ENCODE measurements at places on chromosomes 12 and 14.

- no peak for DNase-seq
Measured at GRCh38 chr12:103903993-103904392, 26.2 kb upstream of the HSP90B1 start.

DNA sequence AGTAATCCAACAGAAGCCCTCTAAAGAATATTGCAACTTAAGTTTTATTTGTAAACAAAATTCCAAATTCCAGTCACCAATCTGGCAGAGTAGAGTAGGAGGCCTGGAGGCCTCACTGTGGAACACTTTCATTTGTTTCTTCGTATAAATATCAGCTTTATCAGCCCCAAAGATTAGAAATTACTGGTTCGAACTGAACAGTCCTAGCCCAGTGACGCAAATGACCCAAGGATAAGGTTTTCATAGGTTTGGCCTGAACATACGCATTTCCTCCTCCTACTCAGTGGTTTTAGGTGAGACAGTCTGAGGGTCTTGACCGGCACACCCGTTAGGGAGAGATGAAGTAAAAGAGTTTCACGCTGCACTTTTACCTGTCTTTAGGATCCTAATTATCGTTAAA lies 1.7 kb downstream of the CDC42BPB start:
- DNase-seq, result no peak

- peak; percentile 13 for DNase-seq
Measured at GRCh38 chr12:49331380-49332222, 5.4 kb downstream of the C1QL4 start.

- no peak for DNase-seq
Measured at GRCh38 chr12:29752121-29752520, 31.6 kb downstream of the TMTC1 start.

- DNase-seq, result no peak
Measured at GRCh38 chr14:94021416-94022157, 4.6 kb upstream of the OTUB2 start.

DNA sequence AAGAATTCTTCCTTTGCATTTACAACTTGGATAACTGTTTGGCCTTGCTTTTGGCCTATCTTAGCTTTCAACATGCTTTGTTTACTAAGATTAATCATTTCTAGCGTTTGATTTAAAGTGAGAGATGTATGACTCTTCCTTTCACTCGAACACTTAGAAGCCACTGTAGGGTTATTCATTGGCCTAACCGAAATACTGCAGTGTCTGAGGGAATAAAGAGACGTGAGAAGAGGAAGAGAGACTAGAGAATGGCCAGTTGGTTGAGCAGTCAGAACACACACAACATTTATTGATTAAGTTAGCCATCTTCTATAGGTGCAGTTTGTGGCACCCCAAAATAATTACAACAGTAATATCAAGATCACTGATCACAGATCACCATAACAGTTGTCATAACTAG lies 62.3 kb upstream of the CCDC175 start:
- no peak for DNase-seq

DNA sequence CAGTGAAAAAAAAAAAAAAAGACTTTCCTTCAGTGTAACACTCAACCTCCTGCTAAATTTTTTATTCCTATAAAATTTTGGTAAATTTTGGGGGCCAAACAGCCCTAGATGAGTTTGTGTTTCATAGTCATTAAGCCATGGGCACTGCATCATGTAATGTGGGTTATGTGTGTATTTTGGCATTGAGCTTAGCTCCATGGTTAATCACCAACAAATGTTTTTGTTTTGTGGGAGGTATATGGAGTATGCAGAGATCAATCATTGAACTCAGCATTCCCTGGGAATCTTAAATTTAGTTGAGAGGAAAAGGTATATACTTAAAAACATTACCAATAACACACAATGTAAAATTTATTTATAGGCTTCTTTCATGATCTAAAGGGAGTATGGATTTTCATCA lies 8.5 kb upstream of the ARMH4 start:
- DNase-seq, result no peak

DNA sequence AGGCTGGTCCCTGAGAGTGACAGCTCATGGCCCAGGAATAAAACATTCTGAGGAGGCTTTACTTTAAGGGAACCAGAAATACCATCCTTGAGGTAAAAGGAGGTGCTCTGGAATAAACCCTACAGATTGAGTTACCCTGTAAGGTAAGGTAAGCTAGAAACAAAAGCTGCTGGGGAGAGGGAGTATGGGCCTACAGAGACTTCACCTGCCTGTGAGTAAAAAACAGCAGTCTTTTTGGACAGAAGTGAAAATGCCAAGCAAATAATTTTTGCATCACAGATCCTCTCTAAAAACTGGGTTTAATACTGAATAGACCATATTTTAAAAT lies 41.2 kb downstream of the CORO1C start:
- no peak for DNase-seq

- DNase-seq, result no peak
Measured at GRCh38 chr14:101819251-101819990, 57.9 kb downstream of the PPP2R5C start.

DNA sequence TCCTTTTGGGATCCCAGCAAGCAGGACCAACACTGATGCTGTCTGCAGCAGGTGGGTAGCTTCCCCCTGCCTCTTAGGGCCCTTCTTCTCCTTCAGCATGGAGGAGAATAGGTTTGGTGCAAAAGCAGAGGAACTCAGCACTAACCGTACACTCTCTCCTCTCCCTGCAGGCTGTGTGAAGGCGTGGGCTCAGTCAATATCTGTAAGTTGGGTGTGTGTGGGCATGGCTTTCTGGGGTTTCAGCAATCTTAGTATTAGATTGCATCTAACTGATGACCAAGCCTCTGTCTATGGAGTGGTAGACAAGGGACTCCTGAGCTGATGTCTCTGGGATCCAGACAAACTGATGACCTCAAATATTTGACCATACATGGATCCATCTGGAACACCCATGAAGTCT lies 14.3 kb downstream of the KRT85 start:
- no peak for DNase-seq

DNA sequence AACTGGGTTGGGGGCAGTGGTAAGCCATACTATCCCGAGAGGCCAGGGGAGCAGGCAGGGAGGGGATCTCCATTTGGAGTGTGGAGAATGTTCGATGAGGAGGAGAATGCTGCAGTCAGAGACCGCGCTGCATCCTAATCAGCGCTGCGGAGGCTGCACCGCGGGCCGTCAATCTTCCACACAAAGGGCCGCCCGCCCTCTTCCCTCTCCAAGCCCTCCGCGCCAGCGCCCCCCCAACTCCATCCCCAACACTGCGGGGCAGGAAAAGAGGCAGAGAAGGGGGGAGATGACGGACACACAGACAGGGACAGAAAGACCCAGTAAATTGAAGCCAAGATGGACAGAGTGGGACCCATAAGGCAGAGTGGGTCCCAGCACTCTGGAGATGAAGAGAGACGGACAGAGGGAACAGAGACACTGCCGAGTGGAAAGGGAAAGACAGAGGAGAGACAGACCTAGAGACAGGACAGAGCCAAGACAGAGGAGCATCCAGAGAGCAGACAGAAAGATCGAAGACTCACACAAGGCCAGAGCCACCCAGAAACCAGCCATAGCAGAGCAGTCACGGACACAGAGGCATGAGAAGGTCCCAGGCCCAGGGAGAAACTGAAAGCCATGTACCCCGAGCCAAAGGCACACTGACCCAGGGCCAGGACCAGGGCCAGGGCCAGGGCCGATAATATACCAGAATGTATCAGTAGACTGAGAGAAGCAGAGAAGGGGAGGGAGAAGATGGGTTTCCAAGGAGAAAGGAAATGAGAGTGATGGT lies 3.5 kb downstream of the CISTR start:
- DNase-seq, result no peak
